Activated T-cell treated with anti-CD3 and anti-CD28 coated beads for 1 hour (primary cell): ENCODE measurements at places on chromosomes 11 and 22.
A peak's percentile ranks its signal among the peaks of the same experiment; 100 is the strongest.

- no peak for DNase-seq
Measured at GRCh38 chr11:47617417-47617809, 23.2 kb upstream of the C1QTNF4 start.

DNA sequence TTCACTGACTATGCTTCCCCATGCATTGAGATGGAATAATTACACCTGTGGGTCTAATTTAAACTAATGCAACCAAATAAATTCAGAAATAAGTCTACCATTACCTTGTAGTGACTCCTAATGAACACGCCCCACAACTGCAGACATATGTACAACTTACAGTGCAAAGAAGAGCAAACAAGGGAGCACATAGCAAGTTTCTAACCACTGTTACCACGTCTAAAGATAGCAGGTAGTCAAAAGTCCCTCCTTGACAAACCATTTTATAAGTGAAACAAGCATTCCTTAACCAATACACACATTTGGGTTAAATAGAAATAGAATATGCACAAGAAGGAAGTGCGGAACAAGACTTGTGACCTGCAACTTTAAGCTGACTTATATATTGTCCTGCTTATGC is 20.6 kb downstream of the PHF21A start:
- no peak for DNase-seq

DNA sequence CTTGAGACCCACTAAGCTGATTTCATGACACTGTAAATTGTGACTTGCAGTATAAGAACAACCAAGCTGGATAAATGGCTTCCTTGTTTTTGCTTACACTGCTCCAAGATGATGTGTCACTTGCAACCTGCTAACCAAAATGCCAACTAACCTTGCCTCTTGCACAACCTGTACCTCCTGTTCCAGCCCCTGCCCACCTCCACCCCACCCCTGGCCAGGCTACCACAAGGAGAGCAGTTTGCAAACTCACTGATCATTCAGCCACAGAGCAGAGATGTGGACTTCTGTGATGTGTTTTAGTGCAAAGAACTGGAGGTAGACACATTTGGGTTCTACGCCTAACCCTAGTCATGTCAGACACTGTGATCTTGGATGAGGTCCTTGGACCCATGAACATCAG is 4.3 kb upstream of the APOL6 start:
- no peak for DNase-seq

DNA sequence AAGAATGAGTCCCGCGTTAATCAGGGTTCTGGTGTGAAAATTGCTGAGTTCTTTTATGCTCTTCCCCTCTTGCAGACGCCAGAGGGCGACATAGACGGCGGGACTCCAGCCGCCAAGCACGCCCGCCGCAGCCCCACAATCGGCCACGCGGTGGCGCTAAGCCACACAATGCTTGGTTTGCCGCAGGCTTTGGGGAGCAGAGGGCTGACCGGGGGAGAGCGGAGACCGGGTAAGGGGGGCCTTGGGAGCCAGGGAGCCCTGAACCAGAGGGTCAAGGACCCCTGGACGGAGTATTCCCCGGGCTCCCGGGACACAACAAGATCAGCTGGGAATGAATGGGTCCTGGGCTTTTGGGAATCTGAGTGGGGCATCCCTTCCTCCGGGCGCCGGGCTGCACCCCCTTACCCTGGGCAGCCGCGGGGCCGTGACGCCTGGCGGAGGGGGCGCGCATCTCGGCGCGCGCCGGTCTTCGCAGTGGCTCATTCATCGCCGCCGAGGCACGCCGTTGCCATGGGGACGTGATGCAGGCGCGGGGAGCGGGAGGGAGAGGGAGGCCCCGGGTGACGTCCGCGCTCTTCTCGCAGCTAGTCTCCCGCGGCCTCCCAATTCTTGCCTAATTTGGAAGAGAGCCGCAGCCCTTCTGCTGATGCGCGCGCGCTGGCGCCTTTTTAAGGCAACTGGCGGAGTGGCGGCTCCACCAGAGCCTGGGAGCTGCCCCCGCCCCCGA is 12.2 kb upstream of the NPAS4 start:
- peak; percentile 94 for DNase-seq

- DNase-seq, result no peak
Measured at GRCh38 chr11:45833761-45834160, 13.5 kb upstream of the CRY2 start.

- DNase-seq, result no peak
Measured at GRCh38 chr11:61510166-61510919, 1.8 kb downstream of the LRRC10B start.
